ENCODE measurements at places on chromosomes 7 and 10.

DNA sequence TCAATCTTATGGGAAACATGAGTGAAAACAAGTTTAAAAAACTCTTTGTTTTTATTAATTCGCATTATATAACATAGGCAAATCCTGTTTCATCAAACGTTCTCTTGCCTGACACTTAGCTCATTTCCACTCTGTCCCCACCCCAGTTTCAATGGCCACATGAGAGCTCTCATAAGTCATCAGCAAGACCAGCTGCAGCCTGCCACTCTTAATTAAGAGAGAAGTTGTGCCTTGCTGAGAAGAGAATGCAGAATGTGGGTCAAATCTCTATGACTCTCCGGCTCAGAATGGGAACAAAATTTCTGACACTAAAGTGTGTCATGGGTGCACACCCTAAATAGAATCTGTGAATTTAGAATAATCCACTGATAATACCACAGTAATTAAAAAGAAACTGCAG, 39.6 kb downstream of the ASAH2 start:
- no peak for DNase-seq

GRCh38 chr10:105037022-105037421, 395.9 kb downstream of the SORCS3 start:
- no peak for DNase-seq

- DNase-seq: no peak
Measured at GRCh38 chr10:119545310-119545709, 2.8 kb upstream of the RGS10 start.

GRCh38 chr10:125124907-125125306, 35.5 kb downstream of the CTBP2 start:
- peak; percentile 41 for DNase-seq

DNA sequence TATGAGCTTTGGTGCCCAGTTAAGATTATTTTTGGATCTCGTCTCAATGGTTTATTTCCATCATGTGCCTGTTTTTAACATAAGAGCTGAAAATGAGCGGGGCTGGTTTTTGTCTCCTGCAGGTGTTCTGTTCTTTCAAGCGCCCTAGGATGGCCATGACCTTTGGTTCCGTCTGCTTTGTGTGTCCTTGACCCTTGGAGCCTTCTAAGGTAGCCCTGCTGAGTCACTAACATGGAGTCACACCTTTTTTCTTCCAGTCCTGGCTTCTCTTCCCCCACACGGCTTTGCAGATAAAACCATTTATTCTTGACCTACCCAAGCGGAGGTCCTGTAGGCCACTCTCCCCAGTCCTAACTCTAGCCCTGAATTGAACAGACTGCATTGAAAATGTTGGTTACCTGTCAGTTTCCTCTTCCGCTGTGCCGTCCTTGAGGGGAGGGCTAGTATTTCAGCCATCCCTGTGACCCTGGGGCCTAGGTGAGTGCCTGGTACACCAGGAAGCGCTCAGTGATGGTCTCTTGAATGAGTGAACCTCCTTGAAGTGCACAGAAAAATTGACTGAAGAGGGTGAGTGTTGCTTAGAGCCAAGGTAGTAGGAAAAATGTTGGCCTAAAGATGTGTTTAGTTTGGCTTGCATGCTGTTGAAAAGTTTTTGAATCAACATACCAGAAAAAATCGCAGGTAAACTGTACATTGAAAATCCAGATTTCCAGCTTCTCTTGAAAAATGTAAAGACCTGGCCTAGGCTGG, 48.0 kb downstream of the CAMK1D start:
- no peak for DNase-seq

DNA sequence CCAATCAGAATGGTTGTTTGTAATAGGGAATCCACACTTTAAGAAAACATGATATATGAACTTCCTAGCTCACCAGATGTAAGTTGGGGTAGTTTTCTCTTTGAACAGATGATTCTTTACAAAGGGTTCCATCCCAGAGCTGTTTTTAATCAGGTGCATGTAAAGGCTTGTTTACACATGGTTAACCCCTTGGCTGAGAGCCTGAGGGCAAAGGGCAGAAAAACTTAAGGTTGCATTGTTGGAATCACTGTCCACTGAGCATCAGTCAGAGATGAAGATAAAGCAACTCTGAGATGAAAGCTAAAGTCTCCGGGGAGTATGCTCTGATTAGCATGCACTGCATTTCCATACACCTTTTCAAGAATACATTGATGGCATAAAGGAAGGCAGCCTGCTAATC, 518.2 kb downstream of the SORCS3 start:
- no peak for DNase-seq

DNA sequence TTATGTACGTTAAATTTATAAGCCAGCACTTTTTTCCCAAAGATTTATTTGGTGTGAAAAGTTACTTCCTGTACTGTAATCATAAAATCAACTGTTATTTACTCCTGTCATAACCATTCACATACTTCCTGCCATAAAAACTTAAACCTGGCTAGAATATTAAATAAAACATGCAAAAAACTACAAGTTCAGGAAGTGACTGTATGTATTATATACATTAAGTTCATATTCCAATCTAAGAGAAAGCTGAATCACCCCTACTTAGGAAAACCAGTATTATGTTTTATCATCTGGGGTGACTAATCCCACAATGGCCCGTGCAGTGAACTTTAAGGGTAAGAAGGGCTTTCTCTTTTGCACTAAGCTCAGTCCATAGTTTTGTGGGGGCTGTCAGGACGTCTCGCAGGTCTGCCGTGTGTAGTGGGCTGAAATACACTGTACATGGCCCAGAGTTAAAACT, 183.7 kb upstream of the KLF14 start:
- peak; percentile 69 for DNase-seq

- peak; percentile 73 for DNase-seq
Measured at GRCh38 chr10:132667342-132668047, 118.5 kb downstream of the NKX6-2 start.

- DNase-seq: no peak
Measured at GRCh38 chr10:79346388-79347225, 662 bp upstream of the PPIF start.

DNA sequence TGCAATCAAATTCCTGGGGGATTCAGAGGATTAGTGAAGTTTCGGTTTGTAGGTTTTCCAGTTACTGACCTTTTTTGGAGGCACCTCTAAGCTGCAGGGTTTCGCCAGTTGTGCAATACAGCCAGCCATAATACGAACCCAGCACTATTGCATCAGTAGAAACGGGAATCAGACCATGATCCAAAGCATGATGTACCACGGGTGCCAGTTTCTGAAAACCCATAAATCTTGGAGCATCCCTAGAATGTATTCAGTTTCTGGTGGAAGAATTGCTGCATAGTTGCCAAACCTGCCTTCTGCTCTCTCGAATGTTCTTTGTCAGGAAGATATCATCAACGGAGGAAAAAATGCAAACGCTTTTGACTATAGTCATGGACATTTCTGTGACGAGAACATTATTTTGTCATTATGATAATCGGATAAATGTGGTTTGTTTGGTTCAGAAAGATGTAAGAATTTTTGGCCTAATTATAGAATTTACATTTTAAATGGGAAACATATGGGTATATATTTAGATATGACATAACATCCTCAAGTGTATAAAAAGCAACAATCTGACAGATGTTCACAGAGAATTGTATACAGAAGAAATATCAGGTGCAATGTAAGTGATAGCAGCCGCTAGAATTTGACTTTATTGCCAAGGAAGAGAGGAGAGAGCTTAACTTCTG, 186.2 kb upstream of the PRKCQ start:
- DNase-seq: no peak

DNA sequence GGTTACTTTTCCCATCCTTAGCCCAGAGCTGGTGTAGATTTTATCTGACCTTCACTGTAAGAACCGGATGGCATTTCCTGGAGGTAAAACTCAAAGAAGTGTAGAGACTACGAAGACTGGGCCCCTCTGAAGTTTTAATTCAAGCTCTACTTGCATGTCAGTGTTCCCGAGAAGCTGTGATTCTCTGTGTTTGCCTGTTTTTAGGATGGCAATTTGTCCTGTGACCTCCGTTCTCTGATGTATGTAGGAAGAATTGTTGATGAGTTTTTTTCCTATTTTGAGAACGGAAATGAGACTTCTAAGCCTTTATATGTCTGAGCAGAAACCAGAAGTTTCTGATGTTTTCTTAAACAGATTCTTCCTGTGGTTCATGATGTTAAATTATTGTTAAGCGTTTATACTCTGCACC, 94.1 kb downstream of the CDCA7L start:
- DNase-seq: no peak

DNA sequence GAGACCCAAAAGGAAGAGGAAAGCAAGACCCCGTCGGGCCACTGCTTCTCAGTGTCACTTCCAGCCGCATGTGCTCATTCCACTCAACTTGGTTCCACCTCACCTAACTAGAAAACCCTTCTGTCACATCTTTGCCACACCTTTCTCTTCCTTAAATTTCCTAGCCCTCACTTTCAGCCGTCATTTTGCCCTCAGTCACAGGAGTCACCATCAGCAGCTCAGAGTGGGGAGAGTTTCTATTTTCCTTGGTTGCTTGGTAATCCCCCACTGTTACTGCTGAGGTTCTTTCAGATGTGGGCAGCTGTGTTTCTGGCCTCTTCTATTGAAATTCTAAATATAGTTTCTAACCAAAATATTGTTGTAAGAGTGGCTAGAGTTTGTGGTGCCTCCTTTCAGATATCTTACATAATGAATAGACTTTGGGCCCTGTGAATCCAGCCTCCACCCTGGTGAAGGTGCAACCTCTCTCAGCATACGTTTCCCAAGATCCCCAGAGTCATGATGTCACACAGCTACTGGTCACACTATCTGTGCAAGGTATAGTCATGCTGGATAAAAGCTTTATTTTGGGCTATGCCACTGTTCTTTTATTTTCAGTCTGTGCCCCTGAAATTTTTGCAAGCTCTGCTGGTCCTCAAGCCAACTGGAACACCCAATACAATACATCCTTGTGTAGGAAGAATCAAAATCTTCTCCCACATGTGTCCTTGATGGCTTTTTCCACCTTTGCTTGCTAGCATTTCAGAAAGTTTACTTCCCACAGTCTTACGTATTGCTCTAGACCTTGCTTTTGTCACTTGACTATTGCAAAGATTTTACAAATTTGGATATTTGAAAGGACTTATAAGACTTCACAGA, 9.2 kb downstream of the AGBL3 start:
- DNase-seq: no peak

- no peak for DNase-seq
Measured at GRCh38 chr7:120837599-120837998, 20.3 kb downstream of the TSPAN12 start.

DNA sequence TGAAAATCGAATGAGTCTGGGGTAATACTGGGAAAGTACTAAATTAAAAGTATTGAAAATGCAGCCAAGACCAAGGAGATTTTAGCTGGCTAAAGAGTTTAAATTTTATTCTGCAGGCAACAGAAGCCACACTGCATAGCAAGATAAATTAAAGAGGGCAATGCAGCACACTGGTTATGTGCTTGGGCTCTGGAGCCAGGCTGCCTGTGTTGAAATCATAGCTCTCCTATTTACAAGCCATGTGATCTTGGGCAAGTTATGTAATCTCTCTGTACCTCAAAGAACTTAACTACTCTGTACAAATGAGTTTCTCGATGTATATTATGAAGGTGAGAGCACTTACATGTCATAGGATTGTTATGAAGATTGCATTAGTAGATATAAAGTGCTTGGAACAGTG, 9.9 kb downstream of the SLC25A13 start:
- DNase-seq: peak; percentile 49

GRCh38 chr7:106535234-106535932, 125.6 kb downstream of the CCDC71L start:
- DNase-seq: no peak

GRCh38 chr7:10579561-10579960, 394.1 kb upstream of the PHF14 start:
- no peak for DNase-seq

DNA sequence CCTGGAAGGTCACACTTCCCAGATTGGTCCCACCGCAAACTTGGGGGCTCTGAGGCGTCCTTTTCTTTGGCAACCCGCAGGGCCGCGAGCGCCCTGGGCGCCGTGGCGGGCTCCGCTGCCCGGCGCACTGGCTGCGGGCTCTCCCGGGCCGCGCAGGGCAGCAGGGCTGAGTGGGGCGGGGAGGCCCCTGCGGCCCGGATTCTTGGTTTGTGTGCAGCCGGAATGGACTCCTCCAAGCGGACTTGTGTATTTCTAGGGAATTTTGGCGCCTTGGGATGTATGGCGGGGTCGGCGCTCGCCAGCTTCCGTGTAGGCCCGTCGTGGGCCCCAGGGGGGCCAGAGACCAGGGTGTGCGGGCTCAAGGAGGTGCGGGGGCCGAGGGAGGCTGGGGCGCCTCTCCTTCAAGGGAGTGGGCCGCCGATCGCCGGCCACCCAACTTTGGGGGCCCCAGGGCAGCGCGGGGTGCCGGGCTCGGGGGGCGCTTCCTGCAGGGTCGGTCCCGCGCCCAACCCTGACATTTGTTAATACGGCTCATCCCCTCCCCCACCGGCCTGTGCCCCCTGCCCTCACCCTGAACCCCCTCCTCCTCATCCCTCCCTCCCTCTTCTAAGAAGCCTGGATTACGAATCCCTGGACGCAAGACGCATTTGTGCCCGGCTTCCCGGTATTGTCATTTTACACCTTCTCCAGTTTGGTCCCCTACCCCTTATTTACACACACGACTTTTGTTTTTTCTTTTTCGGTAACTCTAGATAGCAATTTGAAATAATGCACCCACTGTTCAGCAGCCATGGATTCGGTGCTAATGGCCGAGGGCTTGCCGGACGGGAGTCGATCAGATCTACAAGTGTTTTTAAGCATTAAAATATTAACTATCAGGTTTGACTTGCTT, 2.5 kb downstream of the TCF7L2 start:
- no peak for DNase-seq

- DNase-seq: no peak
Measured at GRCh38 chr10:86540016-86540415, 18.4 kb upstream of the WAPL start.

- DNase-seq: no peak
Measured at GRCh38 chr7:50717181-50717580, 65.5 kb downstream of the GRB10 start.

DNA sequence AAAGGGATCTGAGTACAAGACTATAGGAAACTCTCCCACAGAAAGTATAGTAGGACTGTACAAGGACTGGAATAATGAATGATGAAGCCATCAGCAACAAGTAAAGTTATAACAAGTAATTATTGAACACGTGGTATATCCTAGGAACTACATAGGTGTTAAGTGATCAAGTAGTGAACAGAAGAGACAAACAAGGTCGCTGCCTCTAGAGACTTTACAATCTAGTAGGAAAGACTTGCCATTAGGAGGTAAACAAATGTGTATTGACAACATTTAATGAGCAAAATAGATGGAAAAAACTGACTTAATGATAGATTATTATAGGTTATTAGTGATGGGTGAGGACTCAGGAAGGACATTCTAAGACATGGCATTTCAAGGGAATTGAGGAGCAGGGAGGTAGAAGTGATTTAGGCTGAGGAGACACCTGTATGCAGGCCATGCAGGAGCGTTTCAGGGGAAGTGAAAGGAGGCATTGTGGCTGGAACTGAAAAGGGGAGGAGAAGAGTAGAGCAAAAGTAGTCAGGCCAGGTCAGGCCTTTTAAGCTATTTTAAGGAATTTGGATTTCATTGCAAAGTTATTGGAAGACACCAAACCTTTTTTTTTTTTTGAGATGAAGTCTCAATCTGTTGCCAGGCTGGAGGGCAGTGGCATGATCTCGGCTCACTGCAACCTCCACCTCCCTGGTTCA, 8.5 kb upstream of the GLCCI1 start:
- no peak for DNase-seq

GRCh38 chr10:130000918-130001317, 36.8 kb upstream of the EBF3 start:
- no peak for DNase-seq

- peak; percentile 16 for DNase-seq
Measured at GRCh38 chr7:40470091-40470592, 335.3 kb downstream of the SUGCT start.

- DNase-seq: no peak
Measured at GRCh38 chr10:122357685-122358084, 16.8 kb upstream of the PLEKHA1 start.
